Activated B cell treated with CpG ODN at 0.5 μM for 24 hours (primary cell): ENCODE measurements at places on chromosomes 1 and 21.

- no peaks in the 10 kb centered on the region for H3K4me1 ChIP-seq
- H3K27ac ChIP-seq: no peak overlapping the region
- peaks cover 21% of the 10 kb centered on the region for H3K27me3 ChIP-seq
- no peak overlapping the region for H3K4me3 ChIP-seq
Observed at GRCh38 chr1:182917378-182917777, 35.6 kb downstream of the SHCBP1L start.

DNA sequence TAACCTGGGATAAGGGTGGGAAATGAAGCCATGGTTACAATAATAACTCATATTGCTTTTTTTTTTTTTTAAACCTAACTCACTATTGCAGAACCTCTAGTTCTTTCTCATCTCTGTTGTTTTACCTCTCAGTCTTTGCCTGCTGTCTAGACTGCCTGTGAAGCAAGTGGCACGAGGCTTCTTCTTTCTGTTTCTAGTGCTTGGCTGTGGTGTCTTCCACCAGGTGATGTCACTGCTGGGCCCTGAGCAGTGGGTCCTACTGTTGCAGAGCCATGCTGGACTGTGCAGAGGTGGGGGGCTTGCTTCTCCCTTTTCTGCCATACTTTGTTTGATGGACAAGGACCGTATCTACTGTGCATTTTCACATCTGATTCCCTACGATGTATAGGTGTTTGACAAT is 51.7 kb downstream of the ZNF326 start:
- H3K4me1 ChIP-seq: no peaks in the 10 kb centered on the region
- no peak overlapping the region for H3K27ac ChIP-seq
- H3K4me3 ChIP-seq: no peak overlapping the region
- H3K27me3 ChIP-seq: peaks cover 4% of the 10 kb centered on the region
- DNase-seq: no peak

DNA sequence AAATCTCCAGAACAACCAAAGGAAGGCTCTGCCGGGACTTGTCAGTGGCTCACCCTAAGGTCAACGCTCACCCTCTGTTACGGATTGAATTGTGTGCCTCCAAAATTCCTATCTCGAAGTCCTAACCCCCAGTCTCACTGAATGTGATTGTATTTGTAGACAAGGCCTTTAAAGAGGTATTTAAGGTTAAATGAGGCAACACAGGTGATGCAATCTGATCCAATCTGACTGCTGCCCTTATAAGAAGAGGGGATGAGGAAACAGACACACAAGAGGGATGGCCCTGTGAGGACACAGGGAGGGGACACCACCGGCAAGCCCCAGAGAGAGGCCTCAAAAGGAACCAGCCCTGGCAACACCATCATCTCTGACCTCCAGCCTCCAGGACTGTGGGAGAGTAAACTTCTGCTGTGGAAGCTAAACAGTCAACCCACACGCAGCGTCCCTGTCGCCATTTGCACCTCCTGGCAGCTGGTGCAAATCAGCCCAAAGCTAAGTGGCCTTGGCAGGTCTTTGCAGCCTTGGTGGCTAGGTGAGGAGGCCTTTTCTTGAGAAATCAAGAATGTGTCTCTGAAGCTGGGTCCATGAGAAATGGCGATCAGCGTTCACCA is 24.2 kb downstream of the UBASH3A start:
- no peaks in the 10 kb centered on the region for H3K36me3 ChIP-seq
- DNase-seq: no peak

DNA sequence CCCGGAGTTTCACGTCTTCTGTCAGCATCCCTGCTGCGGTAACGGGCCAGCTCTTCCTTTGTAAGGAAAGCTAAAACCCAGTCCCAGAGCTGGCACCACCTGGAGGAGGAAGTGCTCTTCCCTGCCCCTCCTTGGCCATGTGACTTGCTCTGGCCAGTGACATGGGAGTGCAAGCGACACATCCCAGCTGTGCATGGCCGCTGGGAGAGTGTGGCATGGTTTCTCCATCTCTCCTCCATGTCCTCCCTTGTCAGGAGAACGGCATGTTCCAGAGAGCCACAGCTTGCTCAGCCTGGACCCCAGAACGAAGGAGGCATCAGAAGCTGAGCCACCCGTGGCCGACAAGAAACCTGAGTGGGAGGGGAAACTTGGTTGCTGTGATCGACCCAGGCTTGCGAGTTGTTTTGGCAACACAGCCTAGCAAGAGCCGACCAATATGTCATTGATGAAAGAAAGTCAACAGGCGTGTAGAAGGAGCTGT is 2.7 kb upstream of the PRXL2B start:
- H3K4me3 ChIP-seq: peak overlapping the region; percentile 7
- peaks cover 68% of the 10 kb centered on the region for H3K4me1 ChIP-seq
- peak overlapping the region; percentile 93 for H3K27ac ChIP-seq
- peaks cover 5% of the 10 kb centered on the region for H3K36me3 ChIP-seq

DNA sequence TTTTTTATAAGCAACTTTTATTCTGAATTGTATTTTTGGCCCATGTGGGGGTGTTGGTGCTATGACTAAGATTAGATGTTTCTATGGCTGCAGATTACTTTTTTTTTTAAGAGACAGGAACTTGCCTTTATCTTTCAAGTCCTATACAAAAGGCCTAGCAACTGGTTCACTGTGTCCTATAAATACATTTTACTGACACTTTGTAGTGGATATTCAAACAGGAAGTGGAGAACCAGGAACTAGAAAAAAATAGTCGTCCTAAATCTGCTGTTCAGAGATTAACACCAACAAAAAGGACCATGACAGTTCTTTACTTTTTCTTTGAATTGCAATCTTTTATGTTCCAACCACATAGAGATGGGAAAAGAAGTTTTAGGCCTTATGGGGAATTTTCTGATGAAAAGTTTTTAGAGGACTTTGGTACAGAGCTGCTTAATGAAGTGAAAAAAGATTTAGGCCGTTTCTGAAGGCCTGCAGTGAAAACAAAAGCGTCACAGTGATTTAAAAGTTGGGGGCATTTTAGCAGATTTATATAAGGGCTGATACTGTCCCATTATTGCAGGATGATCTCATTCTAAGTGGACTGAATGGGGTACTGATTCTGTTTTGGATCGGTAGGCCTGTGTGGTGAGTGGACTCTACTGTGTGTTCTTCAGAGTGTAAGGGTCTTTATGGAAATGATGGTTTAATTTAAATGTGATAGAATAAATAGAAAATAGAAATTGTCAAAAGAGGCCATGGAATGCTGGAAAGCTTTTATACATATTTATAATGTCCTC is 136.4 kb upstream of the DEPDC1 start:
- H3K36me3 ChIP-seq: no peaks in the 10 kb centered on the region
- no peak overlapping the region for H3K27ac ChIP-seq
- DNase-seq: no peak
- no peak overlapping the region for H3K4me3 ChIP-seq

DNA sequence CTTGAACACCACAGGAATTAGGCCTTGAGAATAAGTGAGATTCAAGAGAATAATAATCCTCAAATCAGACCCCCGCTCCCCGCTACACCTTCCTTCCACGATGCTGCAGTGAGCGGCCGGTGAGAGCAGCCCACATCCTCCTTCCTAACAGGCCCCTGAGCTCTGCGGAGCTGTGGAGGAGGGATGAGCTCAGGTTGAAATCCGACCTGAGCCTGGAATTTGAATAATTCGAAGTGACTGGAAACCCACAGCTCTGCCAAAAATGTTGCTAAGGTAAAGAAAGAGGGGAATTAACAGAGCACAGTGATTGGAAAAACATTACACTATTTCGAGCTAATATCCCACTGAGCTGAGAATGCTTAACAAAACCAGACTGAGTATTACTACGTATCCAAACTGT is 90.0 kb downstream of the URB2 start:
- no peak overlapping the region for H3K4me3 ChIP-seq
- DNase-seq: no peak
- H3K27me3 ChIP-seq: no peaks in the 10 kb centered on the region
- peaks cover 2% of the 10 kb centered on the region for H3K4me1 ChIP-seq
- no peak overlapping the region for H3K27ac ChIP-seq

GRCh38 chr1:6984986-6985385 is 199.7 kb downstream of the CAMTA1 start:
- DNase-seq: no peak
- H3K4me1 ChIP-seq: no peaks in the 10 kb centered on the region
- no peaks in the 10 kb centered on the region for H3K36me3 ChIP-seq

DNA sequence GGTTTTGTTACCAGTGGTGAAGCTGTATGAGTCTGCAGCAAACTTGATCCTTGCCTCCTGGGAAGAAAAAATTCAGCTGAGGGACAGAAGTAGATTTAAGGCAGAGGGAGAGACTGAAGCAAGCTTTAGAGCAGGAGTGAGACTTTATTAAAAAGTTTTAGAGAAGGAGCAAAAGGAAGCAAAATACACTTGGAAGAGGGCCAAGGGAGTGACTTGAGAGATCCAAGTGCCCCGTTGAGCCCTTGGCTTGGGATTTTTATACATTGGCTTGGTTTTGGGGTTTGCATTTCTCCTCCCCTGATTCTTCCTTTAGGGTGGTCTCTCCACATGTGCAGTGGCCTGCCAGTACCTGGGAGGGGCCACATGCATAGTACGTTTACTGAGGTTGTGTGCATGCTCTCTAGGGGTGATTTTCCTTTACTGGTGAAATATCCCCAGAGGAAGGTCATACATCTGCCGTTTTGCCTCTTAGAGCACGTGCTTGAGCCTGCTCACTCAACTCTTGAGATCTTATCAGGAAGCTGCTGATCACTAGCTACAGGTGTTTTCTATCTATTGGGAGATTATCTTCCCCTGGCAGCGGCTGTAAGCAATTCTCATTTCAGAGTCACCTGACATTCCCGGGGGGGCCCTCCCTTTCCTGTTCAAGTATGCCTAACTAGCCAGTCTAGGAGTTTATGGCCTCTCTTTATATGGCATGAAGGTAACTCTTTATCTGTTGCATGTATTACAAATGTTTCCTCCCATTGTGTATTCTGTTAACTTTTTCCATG is 20.3 kb downstream of the FASLG start:
- no peaks in the 10 kb centered on the region for H3K4me1 ChIP-seq
- H3K4me3 ChIP-seq: no peak overlapping the region
- no peaks in the 10 kb centered on the region for H3K27me3 ChIP-seq
- H3K27ac ChIP-seq: no peak overlapping the region

DNA sequence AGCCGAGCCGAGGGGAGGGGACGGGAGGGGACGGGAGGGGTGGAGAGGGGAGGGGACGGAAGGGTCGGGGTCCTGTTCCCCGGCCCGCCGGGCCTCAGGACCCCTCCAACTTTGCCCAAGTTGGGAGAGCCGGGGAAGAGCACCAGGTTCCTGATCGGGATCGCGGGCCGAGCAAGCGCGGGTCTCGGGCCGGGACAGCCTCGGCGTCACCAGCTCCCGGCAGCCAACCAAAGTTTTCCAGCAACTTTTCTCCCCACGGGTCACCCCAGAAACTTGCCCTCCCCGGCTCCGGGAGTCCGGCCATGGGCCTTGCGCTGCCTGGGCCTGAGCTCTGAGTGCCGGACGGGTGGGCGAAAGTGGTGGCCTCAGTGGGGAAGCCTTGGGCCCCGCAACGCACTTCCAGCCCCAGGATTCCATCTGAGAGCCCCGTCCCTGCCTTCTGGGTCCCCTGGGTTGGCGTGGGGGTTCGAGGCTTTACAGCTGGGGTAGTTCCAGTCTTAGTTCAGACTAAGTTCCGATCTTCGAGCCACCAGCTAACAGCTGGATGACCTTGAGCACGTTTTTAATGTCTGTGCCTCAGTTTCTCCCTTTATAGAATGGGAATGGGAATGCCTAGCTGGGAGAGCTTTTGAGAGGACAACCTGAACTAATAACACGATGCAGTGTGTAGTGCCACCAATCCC is 458 bp downstream of the ZC3H12A start:
- H3K27me3 ChIP-seq: peaks cover 6% of the 10 kb centered on the region
- no peak for DNase-seq
- H3K36me3 ChIP-seq: peaks cover 48% of the 10 kb centered on the region

- H3K27me3 ChIP-seq: peaks cover 5% of the 10 kb centered on the region
- DNase-seq: no peak
- H3K27ac ChIP-seq: no peak overlapping the region
- peaks cover 9% of the 10 kb centered on the region for H3K4me1 ChIP-seq
- no peak overlapping the region for H3K4me3 ChIP-seq
Observed at GRCh38 chr1:207938016-207938415, 27.1 kb upstream of the CD34 start.

GRCh38 chr1:50066806-50067205 is 41.9 kb upstream of the ELAVL4 start:
- no peak overlapping the region for H3K4me3 ChIP-seq
- no peaks in the 10 kb centered on the region for H3K36me3 ChIP-seq
- DNase-seq: no peak
- no peaks in the 10 kb centered on the region for H3K27me3 ChIP-seq
- H3K4me1 ChIP-seq: no peaks in the 10 kb centered on the region

DNA sequence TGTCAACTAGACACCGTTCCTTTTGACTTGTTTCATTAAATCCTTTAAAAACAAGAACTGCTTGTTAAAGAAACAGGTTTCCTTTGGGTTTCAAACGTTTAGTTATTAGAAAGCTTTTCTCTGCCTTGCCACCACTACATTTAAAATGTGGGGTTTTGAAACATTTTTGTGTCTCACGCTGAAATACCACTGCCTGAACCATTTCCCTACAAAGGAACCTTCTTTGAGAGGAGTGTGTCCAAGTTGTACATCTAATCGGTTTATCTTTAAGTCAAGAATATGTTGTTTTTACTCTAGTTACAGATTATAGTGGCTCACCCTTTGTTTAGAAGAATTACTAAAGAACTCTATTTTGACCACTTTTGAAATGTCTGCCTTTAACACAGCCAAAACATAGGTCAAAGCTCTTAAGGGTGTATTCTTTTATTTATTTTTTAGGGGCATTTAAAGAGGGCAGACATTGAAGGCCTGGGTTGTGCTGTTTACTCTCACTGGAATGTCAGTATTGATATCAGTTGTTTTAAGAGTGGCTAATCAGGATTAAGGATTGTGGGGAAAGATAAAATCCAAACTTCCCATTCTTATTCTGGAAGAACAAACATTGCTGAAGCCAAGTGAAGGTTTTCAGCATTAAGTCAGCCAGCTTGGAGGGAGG is 143.4 kb downstream of the GALNT2 start:
- peak overlapping the region; percentile 71 for H3K27ac ChIP-seq
- no peak overlapping the region for H3K4me3 ChIP-seq
- DNase-seq: no peak
- no peaks in the 10 kb centered on the region for H3K27me3 ChIP-seq
- peaks cover 77% of the 10 kb centered on the region for H3K4me1 ChIP-seq
